ENCODE measurements at places on chromosomes 4 and X. TPM values are rescaled to one million over a fixed set of nuclear protein-coding genes. Genes with fewer than 3 reads are reported as not detected.

GRCh38 chr4:76125816-76126215 lies 22.4 kb downstream of the NUP54 start:
- peaks cover 58% of the 10 kb centered on the region for H3K36me3 ChIP-seq
- no peak for DNase-seq
- no peaks in the 10 kb centered on the region for H3K27me3 ChIP-seq
- no peak overlapping the region for H3K27ac ChIP-seq
- H3K4me1 ChIP-seq = no peaks in the 10 kb centered on the region

DNA sequence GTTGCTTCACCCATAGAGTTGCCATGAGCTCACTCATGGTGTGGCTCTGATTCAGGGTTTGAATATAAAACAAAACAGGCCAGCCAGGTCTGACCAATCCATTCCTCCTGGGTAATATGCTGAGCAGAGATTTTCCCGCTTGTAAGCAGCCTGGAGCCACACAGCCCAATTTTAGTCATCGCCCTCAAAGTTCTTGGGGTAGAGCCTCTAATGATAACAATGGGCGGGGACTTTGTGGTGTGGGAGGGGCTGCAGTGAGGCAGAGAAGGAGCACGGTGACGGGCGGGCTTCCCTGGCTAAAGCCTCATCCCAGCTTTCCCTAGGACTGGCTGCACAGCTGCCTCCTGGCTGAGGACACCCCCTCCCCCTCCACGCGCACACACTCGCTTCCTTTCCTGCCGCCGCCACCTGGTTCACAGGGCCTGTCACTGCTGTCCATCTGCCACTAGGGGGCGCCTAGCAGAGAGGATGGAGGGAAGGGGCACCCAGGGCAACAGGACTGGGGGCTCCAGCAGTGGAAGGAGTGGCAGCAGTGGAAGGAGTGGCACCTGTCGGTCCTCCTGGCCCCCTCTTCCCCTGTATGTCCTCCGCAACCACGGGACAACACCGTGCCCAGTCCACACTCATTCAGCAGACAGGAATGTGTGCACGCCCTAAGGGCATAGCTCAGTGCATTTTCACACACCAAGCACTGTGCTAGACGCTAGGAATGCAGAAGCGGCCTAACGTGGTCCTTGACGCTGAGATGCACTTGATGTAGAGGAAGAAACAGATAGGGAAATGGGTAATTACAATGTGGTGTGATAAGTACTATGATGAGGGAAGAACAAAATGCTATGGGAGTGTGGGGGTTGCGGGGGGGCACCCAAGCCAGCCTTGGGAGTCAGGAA lies 26.8 kb downstream of the PRPS1 start:
- H3K4me1 ChIP-seq = peaks cover 5% of the 10 kb centered on the region
- DNase-seq = peak; percentile 89
- H3K36me3 ChIP-seq = peaks cover 15% of the 10 kb centered on the region
- H3K27me3 ChIP-seq = no peaks in the 10 kb centered on the region
- H3K4me3 ChIP-seq = no peak overlapping the region

CXorf49 gene
- total RNA-seq = not detected

- DNase-seq = no peak
- H3K4me1 ChIP-seq = no peaks in the 10 kb centered on the region
- H3K4me3 ChIP-seq = no peak overlapping the region
These were observed 83.2 kb downstream of the HHIP start for GRCh38 chr4:144729175-144729574.

CCDC158 gene
- not detected for total RNA-seq

DNA sequence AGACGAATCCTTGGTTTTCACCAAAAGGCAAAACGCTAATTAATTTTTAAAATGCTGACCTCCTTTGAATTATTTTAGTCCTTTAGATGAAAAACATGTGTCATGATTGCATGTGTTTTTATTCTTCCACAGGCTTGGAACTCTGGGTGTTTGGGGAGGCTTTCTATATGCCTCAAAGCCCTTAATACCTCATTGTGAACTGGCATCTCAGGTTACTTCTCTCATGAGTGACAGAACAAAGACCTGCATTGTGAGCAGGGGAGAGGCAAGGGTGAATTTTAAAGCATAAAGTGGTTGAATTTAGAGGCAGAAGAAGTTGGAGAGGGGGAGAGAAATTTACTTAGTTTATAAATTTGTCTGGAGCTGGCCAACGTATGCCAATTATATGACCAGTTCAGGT lies 119.5 kb downstream of the ARSF start:
- no peaks in the 10 kb centered on the region for H3K36me3 ChIP-seq
- H3K4me3 ChIP-seq = no peak overlapping the region
- no peak overlapping the region for H3K27ac ChIP-seq
- H3K27me3 ChIP-seq = no peaks in the 10 kb centered on the region

Data from activated CD4-positive, alpha-beta T cell treated with anti-CD3 and anti-CD28 coated beads, Interleukin-2, amount 10 ng/mL, durations not matched to agents 24 days and 14 days (primary cell).